Mammary epithelial cell (primary cell): ENCODE measurements at places on chromosomes 2 and 18.

DNA sequence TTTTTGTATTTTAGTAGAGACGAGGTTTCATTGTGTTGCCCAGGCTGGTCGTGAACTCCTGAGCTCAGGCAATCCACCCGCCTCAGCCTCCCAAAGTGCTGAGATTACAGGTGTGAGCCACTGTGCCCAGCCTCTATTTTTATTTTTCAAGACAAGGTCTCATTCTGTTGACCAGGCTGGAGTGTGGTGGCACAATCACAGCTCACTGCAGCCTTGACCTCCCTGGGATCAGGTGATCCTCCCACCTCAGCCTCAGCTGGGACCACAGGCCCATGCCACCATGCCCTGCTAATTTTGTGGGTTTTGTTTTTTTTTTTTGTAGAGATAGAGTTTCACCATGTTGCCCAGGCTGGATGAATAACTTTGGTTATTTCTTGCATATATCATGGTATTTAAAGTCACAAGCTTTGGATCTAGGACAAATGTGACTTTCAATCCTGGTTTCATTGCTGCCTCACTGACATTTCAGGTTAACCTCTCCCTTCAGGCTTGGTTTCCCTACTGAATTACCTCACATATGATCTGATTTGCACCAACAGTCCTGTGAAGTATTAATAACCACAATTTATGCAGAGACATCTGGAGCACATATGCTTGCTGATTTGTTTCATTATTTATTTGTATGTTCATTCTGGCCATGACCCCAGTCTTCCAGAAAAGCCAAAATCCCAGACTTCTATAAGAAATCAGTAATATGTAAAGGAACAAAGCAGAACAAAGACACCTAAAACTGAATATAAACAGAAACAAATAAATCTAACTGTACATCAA is 17.5 kb upstream of the RAB31 start:
- DNase-seq: no peak

GRCh38 chr2:42096869-42097591 is 49.2 kb downstream of the PKDCC start:
- DNase-seq: no peak

DNA sequence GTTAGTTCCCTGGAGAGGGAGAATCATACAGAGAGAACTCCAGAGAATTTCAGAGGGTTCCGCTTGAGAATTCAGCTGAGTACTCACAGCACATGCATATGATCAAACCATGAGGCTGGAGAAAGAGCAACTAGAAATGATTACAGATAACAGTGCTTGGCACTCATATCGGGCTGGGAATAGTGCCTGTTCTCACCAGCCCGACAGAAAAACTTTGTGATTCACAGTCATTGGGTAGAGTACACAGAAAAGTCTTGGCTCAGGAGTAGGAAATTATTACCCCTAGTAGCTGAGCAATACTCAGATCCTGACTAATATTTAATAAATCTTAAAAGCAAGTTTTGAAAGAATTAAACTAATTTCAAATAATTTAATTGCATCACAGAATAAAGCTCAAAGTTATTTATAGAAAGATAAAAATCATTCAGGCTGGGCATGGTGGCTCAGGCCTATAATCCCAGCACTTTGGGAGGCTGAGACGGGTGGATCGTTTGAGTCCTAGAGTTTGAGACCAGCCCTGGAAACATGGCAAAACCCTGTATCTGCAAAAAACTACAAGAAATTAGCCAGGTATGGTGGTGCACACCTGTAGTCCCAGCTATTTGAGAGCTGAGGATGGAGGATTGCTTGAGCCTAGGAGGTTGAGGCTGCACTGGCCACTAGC is 6.8 kb downstream of the WDPCP start:
- DNase-seq: peak; percentile 49

DNA sequence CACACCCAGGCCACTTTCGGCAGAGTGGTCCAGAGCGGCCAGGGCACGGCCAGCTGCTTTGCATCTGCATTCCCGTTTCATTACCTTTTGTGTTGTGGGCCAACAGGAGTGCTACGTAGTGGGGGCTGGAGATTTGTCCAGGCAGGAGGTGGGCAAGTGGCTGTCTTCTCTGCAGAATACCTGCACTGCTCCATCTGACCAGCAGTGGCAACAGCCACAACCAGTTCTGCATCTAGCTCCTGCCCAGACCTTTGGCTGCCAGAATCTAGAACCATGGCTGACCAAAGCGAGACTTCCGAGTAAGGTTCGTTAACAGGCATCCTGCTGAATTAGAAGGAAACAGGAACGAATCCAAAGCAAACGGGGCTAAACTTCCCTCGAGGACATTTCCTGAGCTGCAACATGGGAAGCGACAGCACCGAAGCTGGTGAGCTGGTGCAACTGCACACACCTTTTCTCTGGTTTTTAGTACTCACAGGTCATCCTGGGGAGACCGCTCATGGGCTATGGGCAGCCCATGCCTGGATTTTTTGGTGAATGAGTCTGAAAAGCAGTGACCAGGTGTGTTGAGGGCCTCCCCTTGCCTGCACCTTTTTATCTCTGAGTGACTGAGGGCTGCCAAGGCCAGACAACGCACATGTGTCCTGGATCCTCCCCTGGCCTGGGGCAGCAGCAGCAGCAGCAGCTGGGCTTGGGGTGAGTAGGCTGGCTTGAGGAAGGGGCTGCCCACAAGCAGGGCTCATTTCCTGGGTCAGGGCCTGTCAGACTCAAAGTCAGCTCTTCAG is 10.5 kb downstream of the GDF7 start:
- no peak for DNase-seq
